ENCODE measurements at places on chromosomes 3 and 15. TPM values are rescaled to one million over a fixed set of nuclear protein-coding genes. Genes with fewer than 3 reads are reported as not detected.

SNTN gene
- total RNA-seq: not detected

TNFAIP8L3 gene
- total RNA-seq: 62.5 TPM

GRCh38 chr15:82113106-82113715 lies 67.4 kb upstream of the MEX3B start:
- DNase-seq: peak; percentile 35

- DNase-seq: no peak
Measured at GRCh38 chr3:170644711-170645110, 58.8 kb upstream of the SLC7A14 start.

Measured in pulmonary artery endothelial cell (primary cell).